ENCODE measurements at places on chromosomes 1 and 21.
A peak's percentile ranks its signal among the peaks of the same experiment; 100 is the strongest.

DNA sequence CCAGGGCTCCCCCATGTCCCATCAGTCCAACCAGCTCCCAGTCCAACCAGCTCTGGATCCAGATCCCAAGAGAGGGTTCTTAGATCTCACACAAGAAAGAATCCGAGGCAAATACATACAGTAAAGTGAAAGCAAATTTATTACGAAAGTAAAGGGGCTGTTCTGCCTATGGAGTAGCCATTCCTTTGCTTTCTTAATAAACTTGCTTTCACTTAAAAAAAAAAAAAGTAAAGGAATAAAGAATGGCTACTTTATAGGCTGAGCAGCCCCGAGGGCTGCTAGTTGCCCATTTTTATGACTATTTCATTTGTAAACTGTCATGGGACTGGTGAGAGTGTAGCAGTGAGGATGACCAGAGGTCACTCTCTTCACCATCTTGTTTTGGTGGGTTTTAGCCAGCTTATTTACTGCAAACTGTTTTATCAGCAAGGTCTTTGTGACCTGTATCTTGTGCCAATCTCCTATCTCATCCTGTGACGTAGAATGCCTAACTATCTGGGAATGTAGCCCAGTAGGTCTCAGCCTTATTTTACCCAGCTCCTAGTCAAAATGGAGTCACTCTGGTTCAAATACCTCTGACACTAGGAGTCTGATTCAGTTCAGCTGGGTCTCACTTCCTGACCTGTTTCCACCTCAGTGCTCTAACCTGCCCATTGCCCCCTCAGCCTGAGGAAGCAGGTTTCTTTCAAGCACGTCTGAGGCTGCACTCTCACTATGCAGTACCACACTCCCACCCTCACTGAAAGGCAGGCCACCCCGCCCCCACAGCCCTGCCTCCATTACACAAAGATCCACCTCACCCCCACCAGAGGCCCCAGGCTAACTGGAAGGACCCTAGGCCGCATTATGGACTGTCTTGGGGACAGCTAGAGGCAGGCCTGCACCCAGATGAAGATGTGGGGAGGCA lies 26.5 kb upstream of the ATP2B4 start:
- no peak for DNase-seq

DNA sequence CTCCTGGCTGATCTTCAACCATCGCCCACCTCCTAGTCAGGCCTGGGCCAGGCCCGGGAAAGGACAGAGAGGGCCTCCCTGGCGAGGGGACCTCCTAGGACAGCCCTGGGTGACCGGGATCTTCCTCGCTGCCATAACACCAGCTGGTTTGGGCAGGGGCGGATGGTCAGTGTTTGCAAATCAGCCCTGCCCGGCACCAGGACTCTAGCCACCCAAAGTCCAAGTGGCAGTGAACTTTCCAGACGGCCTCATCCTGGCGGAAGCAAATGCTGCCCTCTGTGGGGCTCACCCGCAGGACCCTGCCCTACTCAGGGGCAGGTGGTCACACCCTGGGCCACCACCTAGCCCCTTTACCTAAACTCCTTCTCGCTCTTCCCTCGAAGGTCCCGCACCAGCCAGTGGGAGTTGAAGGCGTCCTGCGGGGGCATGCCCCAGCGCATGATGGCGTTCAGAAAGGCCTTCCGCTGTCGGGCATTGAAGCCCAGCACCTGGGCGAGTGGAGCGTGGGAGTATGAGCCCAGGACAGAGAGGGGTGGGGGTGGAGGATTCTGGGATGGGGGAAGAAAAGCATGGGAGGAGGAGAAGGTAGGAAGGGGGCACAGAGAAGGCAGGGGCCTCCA lies 55.3 kb downstream of the CHD5 start:
- no peak for DNase-seq

- no peak for DNase-seq
These were observed 15.3 kb upstream of the TEDDM1 start for GRCh38 chr1:182415789-182416188.

DNA sequence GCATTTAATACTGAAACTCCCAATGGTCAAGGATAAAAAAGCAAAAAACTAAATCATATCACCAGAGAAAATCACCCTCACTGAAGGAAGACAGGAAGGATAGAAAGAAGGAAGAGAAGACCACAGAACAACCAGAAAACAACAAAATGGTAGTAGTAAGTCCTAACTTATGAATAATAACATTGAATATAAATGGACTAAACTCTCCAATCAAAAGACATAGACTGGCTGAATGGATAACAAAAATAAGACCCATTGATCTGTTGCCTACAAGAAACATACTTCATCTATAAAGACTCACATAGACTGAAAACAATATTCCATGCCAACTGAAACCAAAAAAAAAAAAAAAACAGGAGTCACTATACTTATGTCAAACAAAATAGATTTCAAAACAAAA lies 347.7 kb downstream of the NCAM2 start:
- DNase-seq, result no peak

DNA sequence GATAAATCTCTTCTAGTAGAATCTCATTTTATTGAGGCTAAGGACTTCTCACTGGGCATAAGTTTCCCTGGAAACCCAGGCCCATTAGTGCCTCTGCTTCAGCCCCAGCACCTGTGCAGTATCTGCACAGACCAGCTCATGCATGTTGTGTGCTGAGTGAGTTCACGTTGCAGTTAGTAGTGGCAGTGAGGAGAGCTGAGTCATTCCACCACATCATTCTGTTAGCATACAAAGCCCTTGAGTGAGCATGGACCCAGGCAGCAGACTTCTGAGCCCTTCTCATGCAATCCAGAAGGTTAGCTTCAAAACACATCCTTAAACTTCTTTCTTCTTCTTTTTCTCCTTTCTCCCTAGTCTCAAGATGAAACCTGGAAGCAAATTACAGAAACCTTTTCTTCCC lies 45.8 kb upstream of the NTPCR start:
- DNase-seq, result no peak

GRCh38 chr1:116556289-116557006 lies 14.4 kb downstream of the CD58 start:
- DNase-seq, result peak; percentile 49

DNA sequence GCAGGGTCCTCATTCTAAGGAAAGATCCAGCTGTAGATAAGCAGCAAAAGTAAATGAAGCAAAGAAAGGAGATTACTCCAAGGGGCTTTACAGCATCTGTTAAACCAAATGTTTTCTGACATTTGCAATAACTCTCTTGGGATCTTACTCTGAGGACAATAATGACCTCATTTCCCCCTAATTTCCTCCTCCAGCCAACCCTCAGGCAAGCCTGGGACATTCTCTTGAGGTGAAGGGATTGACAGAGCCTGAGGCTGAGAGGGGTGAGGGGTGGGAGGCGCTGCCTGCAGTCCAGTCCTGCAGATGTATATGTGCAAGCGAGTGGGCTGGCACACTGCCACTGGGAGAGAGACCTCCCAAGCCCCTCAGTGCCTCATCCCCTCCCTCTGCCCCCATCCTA lies 40.5 kb upstream of the NEK2 start:
- no peak for DNase-seq

DNA sequence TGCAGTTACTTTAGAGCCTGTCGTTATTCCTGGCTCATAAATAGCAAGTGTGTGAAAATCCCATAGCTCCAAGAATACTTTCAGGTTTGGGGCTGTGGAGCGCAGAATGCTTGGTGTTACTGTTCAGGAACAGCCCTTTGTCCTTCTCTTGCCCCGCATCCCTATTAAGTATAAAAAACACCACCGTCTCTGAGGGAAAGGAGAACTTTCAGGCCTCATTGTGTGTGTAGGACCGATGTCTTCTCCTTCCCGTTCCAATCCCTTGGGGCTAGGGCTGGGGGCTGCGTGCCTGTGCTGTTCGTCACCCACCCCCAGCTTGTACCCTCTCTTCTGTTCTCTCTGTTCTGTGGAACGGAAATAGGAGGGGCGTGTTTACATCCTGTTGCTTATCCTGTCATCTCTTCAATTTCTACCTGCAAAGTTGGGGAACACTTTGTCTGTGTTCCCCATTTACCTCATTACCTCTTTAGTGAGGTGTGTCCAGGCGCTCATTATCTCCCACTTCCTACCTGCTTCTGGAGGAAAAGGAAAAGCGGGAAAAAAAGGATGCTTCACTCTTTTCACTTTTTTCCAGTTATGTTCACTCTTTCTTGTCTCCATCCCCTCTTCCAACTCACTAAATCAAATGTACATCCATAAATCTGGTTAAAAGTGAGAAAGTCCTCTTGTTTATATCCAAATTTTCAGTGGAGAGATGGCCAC lies 788 bp upstream of the TXNIP start:
- DNase-seq, result no peak

GRCh38 chr1:54950369-54951163 lies 29.9 kb upstream of the TMEM61 start:
- peak; percentile 4 for DNase-seq

Data from stimulated activated CD8-positive, alpha-beta memory T cell treated with anti-CD3 and anti-CD28 coated beads, Interleukin-12 subunit alpha, Interleukin-12 subunit beta, amount 100 ng/mL, for 4 hours (primary cell).